AG09309 (cell line): ENCODE measurements at places on chromosomes 1 and 21.
A peak's percentile ranks its signal among the peaks of the same experiment; 100 is the strongest.

GRCh38 chr1:236284291-236284721 lies 2.5 kb upstream of the ERO1B start:
- no peak for DNase-seq

DNA sequence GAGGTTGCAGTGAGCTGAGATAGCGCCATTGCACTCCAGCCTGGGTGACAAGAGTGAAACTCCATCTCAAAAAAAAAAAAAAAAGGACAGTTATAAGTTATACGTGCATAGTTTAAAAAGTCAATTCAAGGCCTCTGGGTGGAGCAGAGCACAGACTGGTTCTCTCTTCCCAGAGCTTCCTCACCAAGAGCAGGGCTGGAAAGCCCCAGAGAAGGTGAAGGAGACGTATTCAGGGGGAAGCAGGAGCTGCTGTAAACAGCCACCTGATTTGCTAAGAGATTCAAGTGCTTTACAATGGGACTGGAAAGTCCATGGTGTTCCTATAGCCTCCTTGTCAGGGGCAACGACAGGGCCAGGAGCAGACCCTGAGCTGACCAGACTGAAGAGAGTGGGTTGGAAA lies 85.0 kb upstream of the LYST start:
- no peak for DNase-seq

- DNase-seq = no peak
Observed at GRCh38 chr1:99600782-99601181, 45.1 kb upstream of the PALMD start.

- peak; percentile 83 for DNase-seq
Observed at GRCh38 chr1:218846181-218846580, 327.5 kb upstream of the LYPLAL1 start.

DNA sequence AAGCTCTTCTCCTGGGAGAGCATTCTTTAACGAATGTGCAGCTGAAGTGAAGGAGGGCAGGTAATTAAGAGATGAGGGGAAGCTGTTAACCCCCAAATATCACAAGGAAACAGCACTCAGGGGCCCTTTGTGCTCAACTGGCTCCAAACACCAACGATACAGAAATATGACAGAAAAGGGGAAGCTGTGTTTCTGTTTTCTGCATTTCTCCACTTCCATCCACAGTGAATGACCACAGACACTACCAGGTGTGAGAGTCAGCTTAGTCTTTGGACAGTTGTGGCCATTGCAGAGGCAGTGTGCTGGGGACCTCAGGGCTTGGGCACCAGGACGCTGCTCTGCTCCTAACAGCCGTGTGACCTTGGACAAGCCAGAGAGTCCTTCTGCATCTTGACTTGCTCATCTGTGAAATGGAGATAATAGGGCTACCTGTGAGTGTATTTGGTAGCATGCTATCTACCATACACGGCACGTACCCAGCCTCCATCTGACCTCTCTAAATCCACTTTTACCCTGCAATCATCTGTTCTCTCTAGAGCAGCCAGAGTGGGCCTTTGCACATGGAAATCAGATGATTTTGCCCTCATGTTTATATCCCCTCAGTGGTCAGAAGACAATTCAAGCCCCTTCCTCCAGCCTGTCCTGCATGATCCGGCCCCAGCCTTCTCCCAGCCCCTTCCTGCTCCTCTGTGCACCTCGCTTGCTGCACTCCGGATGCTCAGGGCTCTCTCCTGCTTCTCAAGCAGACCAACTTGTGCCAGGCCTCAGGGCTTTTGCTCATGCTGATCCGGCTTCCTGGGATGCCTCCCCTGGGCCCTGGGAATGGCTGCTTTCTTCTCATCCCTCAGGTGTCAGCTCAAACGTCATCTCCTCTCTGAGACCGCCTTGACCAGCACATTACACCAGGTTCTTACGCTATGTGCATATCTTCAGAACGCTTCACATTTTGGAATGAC lies 4.7 kb upstream of the TINAGL1 start:
- DNase-seq = no peak

DNA sequence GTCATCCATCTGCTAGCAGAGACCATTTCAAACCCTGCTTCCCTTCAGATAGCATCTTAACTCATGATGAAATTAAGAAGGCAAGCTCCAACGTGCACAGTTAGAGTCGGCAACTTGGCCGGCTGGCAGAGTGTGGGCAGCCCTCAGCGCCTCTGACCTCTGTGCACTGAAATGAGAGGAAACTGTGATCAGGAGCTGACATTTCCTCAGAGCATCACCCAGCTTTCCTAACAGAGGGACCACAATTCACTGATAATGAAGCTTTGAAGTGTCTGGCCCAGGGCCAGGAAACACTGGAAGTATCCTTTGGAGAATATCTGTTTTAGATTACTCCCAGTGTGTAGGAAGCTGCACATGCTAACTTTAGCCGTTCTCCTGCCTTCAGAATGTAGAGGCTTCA lies 145.0 kb upstream of the ZC3H11B start:
- DNase-seq = no peak

- no peak for DNase-seq
Observed at GRCh38 chr1:91889717-91890459, 3.9 kb upstream of the TGFBR3 start.
